Bone marrow (tissue), 2 donors: ENCODE measurements at places on chromosomes 13 and 19.

GRCh38 chr13:56986121-56986520, 154.6 kb upstream of the PRR20A start:
- DNase-seq: no peak

GRCh38 chr19:47107202-47107952, 6.2 kb downstream of the ZC3H4 start:
- DNase-seq: peak; percentile 84

GRCh38 chr19:2062389-2062729, 11.3 kb upstream of the MKNK2 start:
- DNase-seq: no peak

GRCh38 chr19:14015524-14016035, 9.5 kb upstream of the RFX1 start:
- no peak for DNase-seq

GRCh38 chr19:30174791-30175190, 197.4 kb upstream of the ZNF536 start:
- DNase-seq: no peak

DNA sequence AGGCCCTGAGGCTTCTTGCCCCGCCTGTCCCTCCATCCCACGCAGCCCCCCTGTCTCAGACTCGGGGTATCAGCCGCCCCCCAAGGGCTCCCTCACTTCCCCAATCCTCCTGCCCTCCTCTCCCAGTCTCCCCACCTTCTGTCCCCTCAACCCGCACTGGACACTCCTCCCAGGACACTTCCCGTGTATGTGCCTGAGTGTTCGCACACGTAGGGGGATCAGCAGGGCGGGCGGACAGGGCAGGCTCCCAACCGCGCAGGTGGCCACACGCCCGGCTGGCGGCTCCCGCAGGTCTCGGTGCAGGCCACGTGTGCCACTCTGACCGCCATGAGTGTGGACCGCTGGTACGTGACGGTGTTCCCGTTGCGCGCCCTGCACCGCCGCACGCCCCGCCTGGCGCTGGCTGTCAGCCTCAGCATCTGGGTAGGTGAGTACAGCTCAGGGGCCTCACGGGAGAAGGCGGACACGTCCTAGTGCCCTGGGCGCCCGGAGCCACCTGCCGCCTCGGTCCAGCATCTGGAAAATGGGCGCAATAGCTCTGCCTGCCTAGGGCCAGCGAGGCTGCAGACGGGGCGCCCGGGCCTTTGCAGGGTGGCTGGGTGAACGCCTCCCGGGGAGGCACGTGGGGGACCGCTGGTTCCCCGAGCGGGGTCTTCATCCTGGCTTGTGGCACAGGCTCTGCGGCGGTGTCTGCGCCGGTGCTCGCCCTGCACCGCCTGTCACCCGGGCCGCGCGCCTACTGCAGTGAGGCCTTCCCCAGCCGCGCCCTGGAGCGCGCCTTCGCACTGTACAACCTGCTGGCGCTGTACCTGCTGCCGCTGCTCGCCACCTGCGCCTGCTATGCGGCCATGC, 2.3 kb downstream of the KISS1R start:
- DNase-seq: no peak

DNA sequence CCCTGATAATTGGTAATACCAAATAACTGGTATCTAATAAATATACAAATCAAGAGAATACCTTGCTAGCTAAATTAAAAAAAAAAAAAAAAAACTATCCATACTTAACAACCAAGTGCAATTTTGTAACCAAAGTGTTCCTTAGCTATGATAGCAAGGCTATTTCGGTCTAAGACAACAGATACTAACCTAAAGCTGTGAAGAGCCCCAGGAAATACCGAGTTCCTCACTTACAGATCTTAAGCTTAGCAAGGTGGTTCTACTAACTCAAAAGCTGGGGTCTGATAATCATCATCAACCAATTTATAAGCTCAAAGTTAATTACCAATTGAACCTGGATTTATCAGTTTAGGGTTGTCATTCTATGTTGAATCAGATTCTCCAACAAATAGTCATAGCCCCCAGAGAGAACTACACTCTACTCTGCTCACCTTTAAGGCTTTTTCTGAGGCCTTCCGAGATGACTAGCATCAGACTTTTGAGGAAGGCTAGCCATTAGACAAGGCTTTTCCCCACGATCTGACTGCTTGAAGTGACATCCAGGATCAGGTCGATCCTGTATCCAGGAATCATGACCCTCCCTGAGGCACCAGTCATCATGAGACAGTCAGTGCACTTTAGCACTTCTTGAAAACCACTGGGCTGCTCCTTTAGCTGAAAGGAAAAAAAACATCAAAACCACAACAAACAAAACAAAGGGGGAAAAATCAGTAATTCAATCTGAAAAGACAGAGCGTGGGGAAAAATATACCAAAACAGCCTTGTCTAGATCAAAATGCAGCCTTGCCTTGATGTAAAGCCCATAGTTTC, 31.9 kb downstream of the INTS6 start:
- DNase-seq: no peak

DNA sequence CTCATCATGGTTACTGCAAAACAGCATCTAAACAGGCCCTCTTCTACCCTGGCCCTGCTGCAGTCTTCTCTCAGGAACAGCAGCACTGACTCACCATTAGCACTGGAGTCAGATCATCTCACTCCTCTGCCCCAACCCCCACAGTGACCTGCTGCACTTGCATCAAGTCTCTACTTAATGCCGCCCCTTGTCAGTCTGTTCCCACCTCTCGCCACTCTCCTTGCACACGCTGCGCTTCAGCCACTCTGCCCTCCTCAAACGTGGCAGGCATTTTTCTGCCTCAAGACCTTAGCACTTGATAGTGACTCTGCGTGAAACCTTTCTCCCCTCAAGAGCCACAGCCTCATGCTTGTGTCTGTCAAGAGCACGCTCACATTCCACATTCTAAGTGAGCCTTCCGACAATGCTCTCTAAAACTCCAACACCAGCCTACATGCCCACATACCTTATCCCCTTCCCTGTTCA, 22.1 kb downstream of the MIPEP start:
- DNase-seq: no peak

DNA sequence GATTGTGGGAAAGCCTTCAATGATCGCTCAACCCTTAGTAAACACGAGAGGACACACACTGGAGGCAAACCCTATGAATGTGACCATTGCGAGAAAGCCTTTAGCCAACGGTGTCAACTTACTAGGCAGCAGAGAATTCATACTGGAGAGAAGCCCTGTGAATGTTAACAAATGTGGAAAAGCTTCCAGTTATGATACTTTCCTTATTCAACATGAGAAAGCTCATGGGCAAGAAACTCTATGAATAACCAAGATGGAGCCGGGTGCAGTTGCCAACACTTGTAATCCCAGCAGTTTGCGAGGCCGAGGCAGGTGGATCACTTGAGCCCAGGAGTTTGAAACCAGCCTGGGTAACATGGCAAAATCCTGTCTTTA, 15.8 kb upstream of the ZNF8 start:
- DNase-seq: no peak

DNA sequence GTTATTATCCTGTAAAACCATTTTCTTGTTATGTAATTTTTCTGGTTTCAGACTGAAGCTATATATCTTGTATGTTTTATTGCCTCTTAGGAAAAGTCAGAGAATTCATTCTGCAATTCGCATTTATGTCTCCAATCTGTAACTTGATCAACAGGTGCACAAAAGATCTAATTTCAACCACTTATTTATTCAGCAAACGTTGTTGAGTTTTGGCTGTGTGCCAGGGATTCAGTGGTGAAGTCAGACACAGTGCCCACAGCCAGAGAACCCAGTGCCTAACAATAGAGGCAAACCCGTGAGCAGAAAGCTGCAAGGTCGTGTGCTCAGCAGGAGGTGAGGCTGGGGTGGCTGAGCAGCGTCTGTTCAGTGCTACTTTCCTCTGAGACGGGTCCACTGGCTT, 119.5 kb upstream of the MCF2L start:
- no peak for DNase-seq

DNA sequence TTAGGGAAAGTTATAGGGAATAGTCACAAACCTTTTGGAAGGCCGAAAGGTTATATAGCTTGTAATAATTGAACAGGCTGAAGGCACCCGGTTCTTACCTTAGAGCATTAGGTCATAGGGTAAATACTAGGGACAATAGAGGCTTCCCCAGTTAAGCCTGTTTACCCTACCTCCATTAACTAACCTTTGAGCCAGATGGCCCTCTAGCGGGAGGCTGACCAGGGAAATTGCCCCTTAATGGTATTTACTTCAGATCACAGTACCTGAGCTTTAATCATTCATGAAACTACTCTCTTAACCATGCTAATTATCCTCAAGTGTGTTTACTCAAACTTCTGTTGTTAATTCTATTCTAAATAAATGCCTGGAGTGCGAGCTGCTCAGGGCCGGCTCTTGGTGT, 20.4 kb upstream of the ZNF83 start:
- no peak for DNase-seq

DNA sequence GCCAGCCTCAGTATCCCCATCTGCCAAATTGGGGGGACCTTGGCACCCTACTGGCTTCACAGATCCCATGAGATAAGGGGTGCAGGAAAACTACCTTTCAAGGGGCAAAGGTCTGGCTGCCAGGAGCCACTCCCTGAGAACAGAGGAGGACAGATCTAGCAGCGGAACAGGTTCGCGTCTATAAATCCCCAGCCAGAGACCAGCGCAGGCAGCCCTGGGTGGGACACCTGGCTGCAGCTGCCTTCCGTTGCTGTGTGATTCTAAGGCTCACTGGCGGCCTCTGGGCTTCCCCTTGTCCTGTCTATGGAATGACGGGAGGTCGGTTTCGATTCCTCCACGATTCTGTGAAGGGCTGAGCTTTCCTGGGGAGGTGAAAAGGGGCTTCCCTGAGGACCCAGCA, 7.3 kb downstream of the RELB start:
- no peak for DNase-seq

DNA sequence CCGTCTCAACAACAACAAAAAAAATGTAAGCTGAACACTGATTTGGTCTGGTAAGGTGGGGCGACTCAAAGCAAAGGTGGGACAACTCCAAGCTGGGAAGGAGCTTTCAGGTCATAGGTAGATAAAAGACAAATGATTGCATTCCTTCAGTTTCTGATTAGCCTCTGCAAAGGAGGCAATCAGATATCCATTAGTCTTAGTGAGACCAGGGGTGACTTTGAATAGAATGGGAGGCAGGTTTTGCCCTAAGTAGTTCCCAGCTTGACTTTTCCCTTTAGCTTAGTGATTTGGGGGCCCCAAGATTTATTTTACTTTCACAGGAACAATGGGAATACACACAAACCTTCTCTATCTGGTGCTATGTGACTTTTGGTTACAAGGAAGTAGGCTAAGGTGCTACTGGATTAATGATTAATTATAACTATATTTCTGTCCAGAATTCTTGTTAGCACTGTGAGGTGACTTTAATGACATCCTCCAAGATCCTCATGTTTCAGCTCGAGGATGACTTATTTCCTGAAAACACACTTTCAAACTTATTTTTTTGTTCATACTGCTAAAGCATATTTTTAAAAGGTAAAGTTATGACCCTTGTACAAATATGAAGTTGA, 10.6 kb upstream of the MTRF1 start:
- no peak for DNase-seq

DNA sequence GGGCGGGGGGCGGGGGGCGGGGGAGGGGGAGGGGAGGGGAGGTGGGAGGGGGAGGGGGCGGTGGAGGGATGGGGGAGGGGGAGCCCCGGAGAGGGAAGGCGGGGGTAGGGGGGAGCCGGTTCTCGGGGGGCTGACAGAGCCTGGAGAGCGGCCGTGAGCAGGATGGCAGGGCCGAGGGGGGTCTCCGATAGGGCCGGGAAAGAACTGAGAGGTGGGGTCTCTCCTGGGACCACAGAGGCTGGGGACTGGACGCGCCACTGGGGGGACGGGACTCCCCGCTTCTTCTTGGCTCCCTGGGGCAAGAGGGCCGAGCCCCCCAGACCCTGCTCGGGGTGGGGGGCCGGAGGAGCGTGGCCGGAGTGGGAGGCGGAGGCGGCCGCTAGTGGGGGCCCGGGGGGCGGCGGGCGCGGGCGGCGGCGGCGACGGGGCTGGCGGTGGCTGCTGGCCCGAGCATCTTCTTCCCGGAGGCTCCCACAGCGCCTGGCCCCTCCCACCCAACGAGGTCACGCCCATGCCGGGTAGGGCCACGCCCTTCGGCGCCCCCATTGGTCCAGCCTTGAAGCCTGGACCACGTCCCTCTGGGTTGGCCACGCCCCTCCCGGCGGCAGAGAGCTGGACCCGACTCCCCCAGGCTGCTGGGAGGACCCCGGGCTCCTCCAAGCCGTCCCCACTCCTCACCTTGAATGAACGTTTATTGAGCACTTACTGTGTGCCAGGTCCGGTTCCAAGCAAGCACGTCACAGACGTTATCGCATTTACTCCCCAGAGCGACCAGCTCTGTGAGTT, at the start of gene NOVA2:
Gene NOVA2 (minus strand): TSS at position 313 of the 786 bp plus-strand sequence. CDS start 514 bp downstream, outside the sequence.
- no peak for DNase-seq

- peak; percentile 58 for DNase-seq
These were observed 8.9 kb downstream of the CEBPA start for GRCh38 chr19:33293255-33294057.

DNA sequence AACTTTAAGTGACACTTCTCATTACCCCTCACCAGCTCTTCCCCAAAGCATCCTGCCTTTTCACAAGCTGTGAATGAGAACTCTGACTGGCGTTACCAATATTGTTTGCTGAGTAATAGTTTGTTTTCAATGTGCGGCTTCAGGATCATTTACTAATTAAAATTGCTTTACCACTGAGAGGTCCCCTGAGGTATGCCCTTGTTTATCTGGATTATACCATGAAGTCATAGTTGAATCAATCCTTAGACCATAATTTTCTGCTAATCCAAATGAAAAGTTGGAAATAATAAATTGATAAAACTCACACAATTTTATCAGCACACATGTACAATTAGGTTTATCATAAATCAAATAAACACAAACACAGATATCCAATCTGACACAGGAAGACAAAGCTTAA, 568.8 kb downstream of the PCDH9 start:
- no peak for DNase-seq

DNA sequence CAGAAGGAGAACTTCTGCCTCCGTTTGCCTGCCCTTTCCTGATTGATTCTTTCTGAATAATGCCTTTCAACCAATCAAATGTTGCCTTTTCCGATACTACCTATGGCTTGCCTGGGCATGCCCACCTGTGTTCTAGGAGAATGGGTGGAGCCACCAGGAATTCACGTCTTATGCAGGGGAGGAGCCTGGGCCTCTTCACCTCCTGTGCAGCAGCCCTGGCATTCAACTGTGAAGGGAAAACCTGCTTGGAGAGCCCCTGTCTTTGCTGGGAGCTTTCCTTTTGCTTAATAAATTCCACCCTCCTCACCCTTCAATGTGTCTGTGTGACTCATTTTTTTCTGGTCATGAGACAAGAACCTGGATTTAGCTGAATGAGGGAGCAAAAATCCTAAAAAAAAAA, 730.7 kb downstream of the UQCRFS1 start:
- DNase-seq: no peak

DNA sequence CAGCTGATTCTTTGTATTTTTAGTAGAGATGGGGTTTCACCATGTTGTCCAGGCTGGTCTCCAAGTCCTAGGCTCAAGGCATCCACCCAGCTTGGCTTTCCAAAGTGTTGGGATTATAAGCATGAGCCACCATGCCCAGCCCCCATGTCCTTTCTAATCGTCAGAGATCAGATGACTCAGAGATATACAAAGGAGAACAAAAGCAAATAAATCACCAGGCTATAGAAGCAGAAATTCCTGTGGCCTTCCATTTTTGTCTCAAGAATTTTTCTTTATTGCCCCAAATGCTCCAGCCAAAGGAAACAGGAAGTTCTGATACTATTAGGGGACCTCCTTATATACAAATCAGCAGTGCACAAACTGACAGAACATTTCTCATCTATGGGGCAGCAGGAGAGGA, 207.8 kb downstream of the RFC3 start:
- DNase-seq: no peak
